Glutamatergic neuron (in vitro differentiated cells): ENCODE measurements at places on chromosomes 6 and 20. TPM values are rescaled to one million over a fixed set of nuclear protein-coding genes. Genes with fewer than 3 reads are reported as not detected.

C6orf58 gene
- not detected for total RNA-seq

C6orf15 gene
- not detected for total RNA-seq

CFB gene
- not detected for total RNA-seq

TP53TG5 gene
- not detected for total RNA-seq

APOM gene
- total RNA-seq = 1.5 TPM

C6orf132 gene
- 0.25 TPM for total RNA-seq

HDGFL1 gene
- not detected for total RNA-seq

TMEM217 gene
- not detected for total RNA-seq

PXMP4 gene
- 9.4 TPM for total RNA-seq

KCNQ5 gene
- total RNA-seq = 1.5 TPM

SLC2A10 gene
- total RNA-seq = 0.37 TPM

HLA-DRB1 gene
- 0.34 TPM for total RNA-seq

MCUR1 gene
- total RNA-seq = 14.1 TPM

SGK2 gene
- total RNA-seq = 0.56 TPM

PNPLA1 gene
- total RNA-seq = not detected

MOCS1 gene
- total RNA-seq = 9.9 TPM

SLC22A2 gene
- total RNA-seq = not detected

EBF4 gene
- total RNA-seq = 11.0 TPM

ULBP1 gene
- total RNA-seq = 9.3 TPM

PRR18 gene
- total RNA-seq = not detected

NPEPL1 gene
- total RNA-seq = 43.2 TPM

TXLNB gene
- not detected for total RNA-seq

NKAPL gene
- total RNA-seq = 0.69 TPM

C6orf47 gene
- 28.8 TPM for total RNA-seq

TOX2 gene
- total RNA-seq = 11.0 TPM

VARS2 gene
- 47.0 TPM for total RNA-seq

KIF3B gene
- total RNA-seq = 55.3 TPM

MYH7B gene
- 1.5 TPM for total RNA-seq

BLOC1S5 gene
- 8.3 TPM for total RNA-seq

SRMS gene
- not detected for total RNA-seq

GGTLC1 gene
- not detected for total RNA-seq

CENPW gene
- total RNA-seq = 13.0 TPM

PFDN4 gene
- total RNA-seq = 51.6 TPM

SLC35F1 gene
- total RNA-seq = 22.4 TPM

CD164 gene
- total RNA-seq = 45.5 TPM

FNDC11 gene
- total RNA-seq = 9.3 TPM

HMGN3 gene
- 43.0 TPM for total RNA-seq

ADGB gene
- not detected for total RNA-seq

C6orf163 gene
- 8.2 TPM for total RNA-seq
